MV-4-11 (cell line): ENCODE measurements at places on chromosomes 3 and 15.

DNA sequence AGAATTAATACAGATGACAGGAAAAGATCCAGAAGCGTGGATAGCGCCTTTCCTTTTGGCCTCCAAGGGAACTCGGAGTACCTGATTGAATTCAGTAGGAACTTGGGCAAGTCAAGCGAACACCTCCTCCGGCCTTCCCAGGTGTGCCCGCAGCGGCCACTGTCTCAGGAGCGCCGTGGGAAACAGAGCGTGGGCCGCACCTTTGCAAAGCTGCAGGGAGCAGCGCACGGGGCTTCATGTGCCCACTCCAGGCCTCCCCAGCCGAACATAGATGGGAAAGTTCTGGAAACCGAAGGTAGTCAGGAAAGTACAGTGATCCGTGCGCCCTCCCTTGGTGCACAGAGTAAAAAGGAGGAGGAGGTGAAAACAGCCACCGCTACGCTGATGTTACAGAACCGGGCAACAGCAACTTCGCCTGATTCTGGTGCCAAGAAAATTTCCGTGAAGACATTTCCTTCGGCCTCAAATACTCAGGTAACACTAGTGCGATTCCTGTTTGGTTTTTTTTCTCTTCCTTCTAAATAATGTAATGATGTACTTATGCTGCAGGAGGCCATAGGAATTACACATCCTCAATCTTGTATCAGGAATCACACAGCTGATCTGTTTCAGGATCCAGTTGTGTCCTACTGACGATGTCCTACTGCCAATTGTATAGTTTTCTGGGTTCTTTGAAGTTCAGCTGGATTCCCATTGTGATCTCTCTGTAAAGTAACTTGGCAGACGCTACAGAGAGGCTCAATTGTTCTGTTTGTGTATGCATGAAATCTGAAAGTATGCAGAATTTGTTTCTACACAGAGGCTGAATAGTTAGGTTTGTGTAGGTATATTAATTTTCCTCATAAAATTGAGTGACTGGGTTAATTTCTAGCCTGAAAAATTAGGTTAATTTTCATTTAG, 63.1 kb downstream of the CGNL1 start:
- no peak for DNase-seq

GRCh38 chr15:78374436-78375393, 34.6 kb downstream of the CRABP1 start:
- DNase-seq, result peak; percentile 68

DNA sequence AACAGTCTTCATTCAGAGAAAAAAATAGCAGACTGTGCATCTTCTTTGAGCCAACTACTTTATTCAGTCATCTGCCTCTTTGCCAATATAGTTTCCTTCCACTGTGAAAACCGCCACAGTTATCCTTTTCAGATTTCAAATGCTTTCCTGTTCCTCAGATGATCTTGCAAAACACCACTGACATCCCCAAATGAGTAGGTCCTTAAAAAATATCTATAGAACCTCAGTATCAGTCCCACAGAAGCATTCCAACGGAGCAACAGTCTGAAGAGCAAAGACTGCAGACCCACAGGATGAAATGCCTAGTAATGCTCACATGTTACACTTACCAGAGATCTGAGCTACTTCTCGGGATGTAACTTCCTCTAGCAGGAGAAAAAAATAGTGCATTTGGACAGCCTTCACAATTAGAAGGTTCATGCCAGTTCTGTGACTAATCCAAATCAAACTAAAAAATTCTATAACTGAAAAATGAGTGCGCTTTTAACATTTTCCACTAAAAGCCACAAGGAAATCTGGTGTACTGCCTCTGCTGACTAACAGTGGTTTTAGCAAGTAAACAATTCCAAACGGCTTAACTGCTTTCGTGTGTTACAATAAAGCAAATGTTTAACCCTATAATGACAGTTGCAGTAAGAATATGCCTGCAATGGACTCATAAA, at the start of gene ANKRD28:
ANKRD28 (minus strand) TSS at position 338 of the 662 bp plus-strand sequence. CDS start 1,458 bp downstream, outside the sequence.
- peak; percentile 94 for DNase-seq

GRCh38 chr3:139236336-139236735, 107.5 kb upstream of the MRPS22 start:
- DNase-seq, result no peak

GRCh38 chr15:60917461-60918145, 311.5 kb downstream of the RORA start:
- DNase-seq, result no peak

GRCh38 chr15:74594455-74594854, 21.2 kb upstream of the CLK3 start:
- DNase-seq, result no peak

DNA sequence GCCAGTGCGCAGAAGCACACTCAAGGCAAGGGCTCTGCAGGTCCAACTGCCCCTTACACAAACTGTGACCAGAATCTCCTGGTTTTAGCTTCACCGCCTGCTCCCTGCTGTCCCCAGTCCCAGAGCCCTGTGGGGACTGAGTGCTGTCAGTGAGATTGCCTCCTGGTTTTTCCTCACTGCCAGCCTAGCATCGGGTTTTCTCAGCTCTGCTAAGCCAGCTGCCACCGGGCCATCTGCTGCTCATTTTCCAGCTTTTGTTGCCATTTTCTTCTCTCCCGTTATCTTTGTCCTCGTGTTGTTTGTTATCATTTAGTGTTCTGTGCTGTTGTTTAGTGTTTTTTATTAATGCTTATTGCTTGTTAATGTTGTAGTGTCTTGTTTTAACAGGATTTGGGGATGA, 79.5 kb upstream of the BLM start:
- DNase-seq, result no peak

- DNase-seq, result no peak
Observed at GRCh38 chr15:92520914-92521623, 127.4 kb downstream of the ST8SIA2 start.

DNA sequence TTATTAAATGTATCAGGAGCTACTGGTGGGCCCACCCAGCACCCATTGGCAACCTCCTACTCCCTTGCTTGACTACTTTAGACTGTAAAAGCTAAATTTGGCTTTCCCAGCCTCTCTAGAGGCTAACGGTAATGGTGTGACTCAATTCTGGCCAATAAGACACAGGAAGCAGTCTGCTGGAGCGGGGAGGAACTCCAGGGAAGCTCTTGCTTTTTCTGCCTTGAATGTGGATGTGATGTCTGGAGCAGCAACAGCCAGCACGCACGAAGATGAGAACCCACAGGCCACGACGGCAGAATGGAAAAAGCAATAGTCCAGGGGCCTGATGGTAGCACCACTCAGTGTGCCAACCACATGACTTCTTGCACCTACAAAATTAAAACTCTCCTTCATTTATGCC, 39.9 kb downstream of the RAB6B start:
- peak; percentile 54 for DNase-seq

- peak; percentile 19 for DNase-seq
Observed at GRCh38 chr15:37112171-37112570, 11.8 kb upstream of the MEIS2 start.

GRCh38 chr3:186452517-186452916, 90.5 kb upstream of the DGKG start:
- no peak for DNase-seq

GRCh38 chr15:101159936-101160815, 91.7 kb downstream of the CHSY1 start:
- DNase-seq, result no peak

DNA sequence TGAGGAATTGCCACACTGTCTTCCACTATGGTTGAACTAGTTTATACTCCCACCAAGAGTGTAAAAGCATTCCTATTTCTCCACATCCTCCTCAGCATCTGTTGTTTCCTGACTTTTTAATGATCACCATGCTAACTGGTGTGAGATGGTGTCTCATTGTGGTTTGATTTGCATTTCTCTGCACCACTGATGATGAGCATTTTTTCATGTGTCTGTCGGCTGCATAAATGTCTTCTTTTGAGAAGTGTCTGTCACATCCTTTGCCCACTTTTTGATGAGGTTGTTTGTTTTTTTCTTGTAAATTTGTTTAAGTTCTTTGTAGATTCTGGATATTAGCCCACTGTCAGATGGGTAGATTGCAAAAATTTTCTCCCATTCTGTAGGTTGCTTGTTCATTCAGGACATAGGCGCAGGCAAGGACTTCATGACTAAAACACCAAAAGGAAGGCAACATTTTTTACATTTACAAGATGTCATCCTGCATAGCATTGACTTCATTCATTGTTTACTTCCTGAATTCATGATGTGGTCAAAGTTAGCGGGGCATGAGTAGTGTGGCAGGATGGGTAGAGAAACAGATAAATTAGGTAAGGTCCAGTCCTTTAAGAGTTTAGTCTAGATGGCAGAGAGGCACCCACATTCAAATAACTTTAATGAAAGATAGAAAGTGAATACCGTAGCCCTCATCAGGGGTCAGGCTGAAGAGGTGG, 45.1 kb upstream of the LPP start:
- DNase-seq, result no peak

GRCh38 chr3:188942191-188942590, 229.6 kb upstream of the TPRG1 start:
- DNase-seq, result no peak

GRCh38 chr3:58962040-58962651, 87.7 kb downstream of the CFAP20DC start:
- no peak for DNase-seq

GRCh38 chr3:162847511-162847910, 1350.9 kb downstream of the OTOL1 start:
- no peak for DNase-seq
